Panc1 (cell line): ENCODE measurements at places on chromosomes 11 and 22. TPM values are rescaled to one million over a fixed set of nuclear protein-coding genes. Genes with fewer than 3 reads are reported as not detected.

The RNF169 gene
- 23.6 TPM for total RNA-seq

The ACRV1 gene
- total RNA-seq, result 0.26 TPM

The TXNRD2 gene
- total RNA-seq, result 29.5 TPM

The SCN3B gene
- total RNA-seq, result 0.10 TPM
